ENCODE measurements at places on chromosomes 1 and 21.
A peak's percentile ranks its signal among the peaks of the same experiment; 100 is the strongest.

- DNase-seq, result no peak
These were observed 144.7 kb downstream of the BARHL2 start for GRCh38 chr1:90572446-90572845.

GRCh38 chr1:151806170-151806569, 951 bp upstream of the LINGO4 start:
- DNase-seq, result no peak

DNA sequence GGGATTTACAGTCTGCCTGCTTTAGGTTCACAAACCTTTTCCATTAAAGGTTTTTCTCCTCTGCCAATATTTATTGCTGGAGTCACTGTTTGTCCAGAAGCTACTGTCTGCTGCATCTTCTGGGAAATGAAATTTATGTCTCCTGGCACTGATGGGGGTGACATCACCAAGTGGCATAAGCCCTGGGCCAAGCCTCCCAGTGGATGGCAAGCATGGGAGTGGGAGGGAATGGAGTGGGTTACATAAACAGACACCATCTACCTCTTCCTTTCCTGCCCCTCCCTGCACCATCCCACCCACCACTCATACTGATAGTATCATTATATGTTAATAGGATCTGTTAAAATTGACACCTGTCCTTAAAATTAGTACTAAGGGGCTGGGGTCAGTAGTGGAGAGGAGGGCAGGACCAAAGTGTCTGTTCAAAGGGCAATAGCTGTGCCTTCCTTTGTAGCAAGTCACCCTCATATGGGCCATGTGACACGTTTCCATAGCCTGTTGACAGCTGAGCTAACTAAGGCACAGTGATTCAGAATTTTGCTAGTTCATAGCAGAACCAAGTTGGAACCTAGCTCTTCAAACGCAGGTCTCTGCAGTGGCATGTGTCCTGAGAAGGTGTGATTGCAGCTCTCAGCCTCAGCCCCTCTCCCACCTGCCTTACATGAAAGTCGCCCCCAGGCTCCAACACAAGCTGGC, 71.0 kb downstream of the MAB21L3 start:
- DNase-seq, result no peak

DNA sequence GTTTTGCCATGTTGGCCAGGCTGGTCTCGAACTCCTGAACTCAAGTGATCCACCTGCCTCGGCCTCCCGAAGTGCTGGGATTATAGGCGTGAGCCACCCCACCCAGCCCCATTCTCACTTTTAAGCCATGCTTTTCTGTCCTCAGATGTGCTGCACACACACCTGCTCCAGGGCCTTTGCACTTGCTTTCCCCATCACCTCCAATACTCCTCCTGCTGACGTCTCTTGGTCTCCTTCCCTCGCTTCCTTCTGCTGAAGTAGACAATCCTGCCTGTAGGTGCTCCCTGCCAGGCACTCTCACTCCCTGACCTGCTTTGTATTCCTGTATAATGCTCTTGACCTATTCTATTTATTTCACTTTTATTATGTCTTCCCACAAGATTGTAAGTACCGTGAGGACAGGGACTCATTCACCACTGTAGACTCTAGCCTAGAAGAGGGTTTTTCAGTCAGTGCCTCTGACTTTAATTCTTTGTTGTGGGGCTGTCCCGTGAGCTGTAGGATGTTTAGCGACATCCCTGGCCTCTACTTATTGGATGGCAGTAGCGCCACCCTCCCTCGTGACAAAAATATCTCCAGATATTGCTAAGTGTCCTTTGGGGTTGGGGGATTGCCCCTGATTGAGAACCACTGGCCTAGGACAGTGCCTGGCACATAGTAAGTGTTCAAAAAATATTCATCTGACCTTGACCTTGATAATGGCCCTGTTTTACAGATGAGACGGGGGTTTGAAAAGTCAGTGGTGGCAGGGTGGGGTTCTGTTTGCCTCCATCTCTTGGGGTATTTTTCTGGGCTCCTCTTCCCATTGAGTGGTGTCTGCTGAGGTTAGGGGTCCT, 4.6 kb downstream of the TNFRSF1B start:
- DNase-seq, result no peak

GRCh38 chr1:33030575-33030974, 6.1 kb downstream of the AK2 start:
- no peak for DNase-seq

DNA sequence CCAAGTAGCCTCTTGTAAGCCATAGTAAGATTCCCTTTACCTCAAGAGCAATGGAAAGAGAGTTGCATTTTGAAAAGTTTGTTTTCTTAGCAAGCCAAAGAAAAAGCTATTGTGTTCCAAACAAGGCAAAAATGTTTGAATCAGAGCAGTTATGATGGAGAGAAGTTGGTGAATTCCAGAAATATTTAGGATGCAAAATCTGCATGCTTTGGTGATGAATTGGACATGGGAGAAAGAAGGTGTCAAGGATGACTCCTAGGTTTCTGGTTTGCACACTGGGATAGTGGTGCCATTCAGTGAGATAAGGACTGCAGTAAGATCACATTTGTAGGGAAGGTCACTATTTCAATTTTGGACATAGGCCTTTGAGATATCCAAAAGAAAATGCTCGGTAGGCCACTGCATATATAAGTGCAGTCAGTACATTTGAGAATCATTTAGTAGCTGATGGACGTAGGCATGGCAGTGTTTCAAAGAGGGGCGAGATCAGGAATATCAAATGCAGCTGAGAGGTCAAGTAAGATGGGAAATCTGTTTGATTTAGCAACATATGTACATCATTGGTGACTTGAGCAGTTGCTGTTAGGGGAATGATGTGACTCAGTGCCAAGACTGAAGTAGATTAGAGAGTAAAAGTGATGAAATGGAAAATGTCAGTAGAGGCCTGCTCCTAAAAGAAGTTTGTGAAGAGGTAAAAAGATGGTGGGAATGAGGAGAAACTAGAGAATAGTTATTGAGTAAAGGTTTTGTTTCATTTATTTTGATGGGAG, 33.9 kb upstream of the GPR25 start:
- DNase-seq, result no peak

GRCh38 chr1:92484472-92485380, 2.0 kb downstream of the GFI1 start:
- peak; percentile 43 for DNase-seq

- DNase-seq, result no peak
These were observed 90.4 kb upstream of the VAV3 start for GRCh38 chr1:108055387-108055786.

Data from stimulated activated CD8-positive, alpha-beta memory T cell treated with anti-CD3 and anti-CD28 coated beads, Interleukin-15, amount 100 ng/mL, for 24 hours (primary cell).